ENCODE measurements at places on chromosomes 7 and 10. TPM values are rescaled to one million over a fixed set of nuclear protein-coding genes. Genes with fewer than 3 reads are reported as not detected.

GRCh38 chr10:530717-531116 lies 158.8 kb downstream of the DIP2C start:
- no peak for DNase-seq

DNA sequence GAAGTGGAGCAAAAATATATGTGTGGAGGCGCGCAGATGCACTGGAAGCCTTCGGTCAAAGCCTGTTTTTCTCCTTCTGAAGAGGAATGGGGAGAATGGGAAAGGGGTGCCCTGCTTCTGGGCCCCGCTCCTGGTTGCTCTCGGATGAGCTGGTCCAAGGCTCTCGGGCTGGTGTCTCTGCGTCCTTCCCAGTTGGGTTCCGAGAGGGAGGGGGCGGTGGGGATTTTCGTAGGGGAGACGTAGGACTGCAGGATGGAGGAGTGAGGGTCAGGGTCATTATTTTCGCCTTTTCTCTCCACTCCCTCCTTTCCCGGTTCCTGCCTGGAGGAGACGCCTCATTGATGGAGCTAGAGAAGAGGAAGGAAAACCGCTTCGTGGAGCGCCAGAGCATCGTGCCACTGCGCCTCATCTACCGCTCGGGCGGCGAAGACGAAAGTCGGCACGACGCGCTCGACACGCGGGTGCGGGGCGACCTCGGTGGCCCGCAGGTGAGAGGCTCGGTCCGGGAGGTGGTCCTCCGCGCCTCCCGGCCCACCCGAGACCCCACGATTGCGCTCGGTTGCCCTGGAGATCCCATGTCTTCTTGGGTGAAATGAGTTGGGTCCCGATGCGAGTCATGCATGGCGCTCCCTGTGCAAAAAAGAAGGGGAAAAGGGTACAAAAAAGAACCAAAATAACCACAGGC lies 790 bp downstream of the ADAM22 start:
- DNase-seq, result no peak

DNA sequence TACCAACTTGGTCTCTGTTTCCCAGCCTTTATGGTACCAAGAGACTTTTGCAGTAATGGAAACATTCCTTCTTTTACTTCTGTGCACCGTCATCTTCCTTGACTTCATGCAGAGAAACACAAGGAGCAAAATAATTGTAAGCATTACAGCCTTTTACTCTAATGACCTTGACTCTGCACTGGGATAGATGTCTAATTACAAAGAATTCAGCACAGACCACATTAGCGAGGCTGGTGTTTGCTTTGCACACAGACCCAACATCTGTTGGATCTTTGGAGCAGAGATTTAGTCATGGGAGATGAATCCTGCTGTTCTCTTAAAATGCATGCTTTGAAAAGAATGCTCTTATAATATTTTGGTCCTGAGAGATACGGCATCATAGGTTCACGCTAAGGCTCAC lies 261.6 kb downstream of the TWIST1 start:
- no peak for DNase-seq

DNA sequence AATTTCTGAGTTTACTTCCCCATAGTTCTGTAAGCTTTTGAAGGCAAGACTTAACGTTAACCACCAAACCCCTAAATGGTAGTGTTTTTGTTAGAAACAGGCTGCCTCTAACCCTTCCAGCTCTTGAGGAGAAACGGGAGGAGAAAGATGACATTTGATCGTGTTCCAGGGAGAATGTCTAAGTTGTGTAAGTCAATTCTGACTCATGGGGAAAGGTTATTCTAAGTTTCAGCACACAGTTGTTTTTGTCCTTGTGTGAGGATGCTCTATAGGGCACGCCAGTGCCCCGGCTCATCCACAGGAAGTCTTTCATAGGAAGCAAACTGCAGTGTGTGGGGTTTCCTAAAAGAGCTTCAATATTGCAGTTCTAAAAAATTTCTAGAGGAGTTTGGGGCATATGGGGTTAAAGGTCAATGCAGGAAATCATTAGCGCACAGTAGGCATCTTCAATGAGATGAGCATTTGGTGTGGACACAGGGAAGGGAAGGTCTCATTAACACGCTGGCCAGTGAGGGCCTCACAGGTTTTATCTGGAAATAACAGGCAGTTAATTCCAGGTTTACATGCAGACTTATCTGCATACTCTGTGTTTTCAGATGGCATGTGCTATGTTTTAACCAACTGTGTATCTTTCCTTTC lies 638.2 kb upstream of the IGFBP3 start:
- no peak for DNase-seq

Gene FAM25C
- total RNA-seq, result not detected
